AG09319 (cell line): ENCODE measurements at places on chromosomes 3 and 15.

DNA sequence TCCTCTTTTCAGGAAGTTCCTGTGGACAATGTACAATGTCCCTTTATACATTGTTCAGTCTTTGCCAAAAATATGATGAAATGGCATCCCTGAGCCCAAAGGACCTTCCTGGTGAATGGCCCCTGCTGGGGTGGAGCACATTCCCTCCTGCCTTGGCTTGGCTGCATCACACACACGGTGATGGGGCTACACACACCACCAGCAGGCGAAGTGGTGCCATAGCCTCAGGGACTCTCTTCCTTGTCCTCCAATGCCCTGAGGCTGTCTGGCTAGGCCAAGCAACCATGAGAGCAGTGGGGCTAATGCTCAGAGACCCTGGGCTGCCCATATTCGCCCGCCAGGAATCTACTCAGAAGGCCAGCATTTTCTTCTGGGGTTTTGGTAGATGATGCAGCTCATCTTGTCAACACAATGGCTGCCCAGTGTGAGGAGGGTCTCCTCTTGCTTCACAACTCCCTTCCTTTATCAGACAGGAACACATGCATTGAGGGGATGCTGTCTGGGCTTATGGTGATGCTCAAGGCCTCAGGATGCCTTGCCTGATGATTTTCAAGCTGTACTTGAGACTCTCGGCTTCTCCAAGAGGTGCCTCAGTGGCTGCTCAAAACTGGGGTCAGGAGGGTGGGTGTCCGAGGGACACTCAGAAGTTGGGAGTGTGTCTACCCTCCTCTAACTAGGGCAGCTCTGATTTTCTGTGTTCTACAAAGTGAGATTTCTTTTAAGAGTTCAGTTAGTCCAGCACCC lies 40.9 kb upstream of the EPHB1 start:
- no peak for DNase-seq

DNA sequence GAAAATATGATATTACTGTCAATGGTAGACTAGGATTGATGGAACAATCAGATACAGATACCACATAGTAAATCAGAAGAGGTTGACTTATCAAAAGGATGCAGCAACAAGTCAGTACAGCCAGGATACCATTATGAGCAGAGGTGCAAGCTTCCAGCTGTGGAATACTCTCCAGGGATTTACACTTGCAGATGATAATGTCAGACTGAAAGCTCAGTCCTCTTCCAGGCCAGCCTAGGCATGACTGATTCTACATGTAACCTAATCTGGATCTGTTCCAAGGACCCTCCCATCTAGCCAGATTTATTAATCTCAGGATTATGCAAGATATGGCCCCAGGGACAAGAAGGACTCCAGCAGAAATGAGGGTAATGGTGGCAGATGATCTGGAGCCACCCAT lies 8.2 kb downstream of the FILIP1L start:
- DNase-seq: no peak

GRCh38 chr15:68278595-68279405 lies 1.3 kb downstream of the FEM1B start:
- no peak for DNase-seq

DNA sequence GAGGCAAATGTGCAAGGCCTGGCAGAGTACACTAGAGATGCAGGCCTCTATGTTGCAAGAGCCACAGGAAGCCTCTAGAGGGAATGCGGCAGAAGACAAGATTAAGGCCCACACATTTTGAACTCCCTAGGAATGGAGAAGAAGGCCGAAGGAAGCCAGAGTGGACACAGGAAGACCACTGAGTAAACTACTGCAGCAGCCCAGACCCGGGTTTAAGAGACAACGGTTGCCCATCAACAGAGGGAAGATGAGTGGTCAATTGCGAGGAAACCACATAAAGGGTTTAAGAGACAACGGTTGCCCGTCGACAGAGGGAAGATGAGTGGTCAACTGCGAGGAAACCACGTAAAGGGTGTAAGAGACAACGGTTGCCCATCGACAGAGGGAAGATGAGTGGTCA lies 14.6 kb downstream of the CHSY1 start:
- no peak for DNase-seq

DNA sequence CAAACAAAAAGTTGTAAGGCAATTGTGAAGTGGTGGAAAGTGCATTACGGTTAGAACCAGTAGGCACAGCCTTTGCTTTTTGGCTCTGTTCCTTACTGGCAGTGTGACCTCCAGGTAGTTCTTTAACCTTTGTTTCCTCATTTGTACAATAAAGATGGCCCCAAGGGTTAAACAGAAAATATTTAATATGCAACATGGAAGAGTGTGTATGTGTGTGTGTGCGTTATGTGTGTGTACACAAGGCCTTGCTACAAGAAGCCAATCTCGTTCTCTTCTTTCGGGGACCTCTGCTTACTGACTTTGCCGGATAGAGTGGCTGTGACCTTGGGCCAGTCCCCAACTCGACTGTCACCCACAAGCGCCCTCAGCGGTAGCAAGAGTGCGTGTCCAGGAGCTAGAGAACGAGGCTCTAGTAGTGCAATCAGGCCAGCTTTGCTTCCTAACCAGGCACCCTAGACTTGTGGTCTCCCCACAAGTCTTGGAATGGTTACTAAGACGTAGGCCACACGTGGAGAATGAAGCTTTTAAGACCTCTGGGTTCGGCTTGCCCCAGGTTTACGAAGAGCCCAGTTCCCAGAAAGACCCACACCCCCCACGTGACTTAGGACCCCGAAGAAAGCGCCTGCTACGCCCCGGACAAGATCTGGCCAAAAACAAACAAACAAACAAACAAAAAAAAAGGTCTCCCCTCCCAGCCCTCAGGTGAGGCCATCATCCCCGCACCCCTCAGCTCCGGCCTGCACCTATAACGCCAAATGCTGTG lies 593 bp downstream of the CIAO2A start:
- DNase-seq: no peak

DNA sequence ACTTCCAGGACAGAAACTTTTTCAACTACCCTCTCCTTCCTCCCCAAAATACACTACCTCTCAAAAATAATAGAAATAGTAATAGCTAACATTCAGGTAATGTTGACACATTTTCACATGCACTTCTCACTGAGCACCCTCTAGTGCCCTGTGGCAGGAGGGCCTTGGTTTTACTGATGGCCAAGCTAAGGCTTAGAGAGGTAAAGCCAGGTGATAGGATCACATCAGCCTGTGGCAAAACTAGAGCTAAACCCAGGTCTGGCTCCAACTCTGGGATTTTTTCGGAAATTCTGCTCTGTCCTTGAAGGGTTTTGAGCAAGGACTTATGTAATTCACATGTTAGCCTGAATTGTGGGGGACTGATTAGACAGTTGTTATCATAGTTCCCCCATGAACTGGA lies 922 bp upstream of the TAMM41 start:
- no peak for DNase-seq

- DNase-seq: peak; percentile 95
Observed at GRCh38 chr15:71294911-71295602, 179.8 kb downstream of the THSD4 start.

GRCh38 chr3:73449774-73450173 lies 175.0 kb downstream of the PDZRN3 start:
- no peak for DNase-seq
